ENCODE measurements at places on chromosomes 1 and 21.

- no peak for DNase-seq
These were observed 12.6 kb upstream of the STX12 start for GRCh38 chr1:27760426-27760825.

GRCh38 chr21:35336534-35336933 lies 287.4 kb upstream of the RUNX1 start:
- no peak for DNase-seq

DNA sequence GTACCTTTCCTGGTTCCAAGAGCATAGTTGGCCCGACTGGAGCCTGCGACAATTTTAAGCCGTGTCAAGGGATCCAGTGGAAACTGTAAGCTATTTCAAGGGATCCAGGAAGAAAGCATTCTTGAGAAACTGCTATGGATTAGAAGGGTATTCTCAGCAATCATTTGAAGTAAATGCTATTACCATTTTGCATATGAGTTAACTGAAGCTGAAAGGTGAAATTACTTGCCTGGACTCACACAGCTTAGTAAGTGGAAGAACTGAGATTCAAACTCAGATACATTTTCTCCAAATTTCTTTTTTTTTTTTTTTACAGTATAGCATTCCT lies 589 bp downstream of the ZNF684 start:
- DNase-seq = no peak

DNA sequence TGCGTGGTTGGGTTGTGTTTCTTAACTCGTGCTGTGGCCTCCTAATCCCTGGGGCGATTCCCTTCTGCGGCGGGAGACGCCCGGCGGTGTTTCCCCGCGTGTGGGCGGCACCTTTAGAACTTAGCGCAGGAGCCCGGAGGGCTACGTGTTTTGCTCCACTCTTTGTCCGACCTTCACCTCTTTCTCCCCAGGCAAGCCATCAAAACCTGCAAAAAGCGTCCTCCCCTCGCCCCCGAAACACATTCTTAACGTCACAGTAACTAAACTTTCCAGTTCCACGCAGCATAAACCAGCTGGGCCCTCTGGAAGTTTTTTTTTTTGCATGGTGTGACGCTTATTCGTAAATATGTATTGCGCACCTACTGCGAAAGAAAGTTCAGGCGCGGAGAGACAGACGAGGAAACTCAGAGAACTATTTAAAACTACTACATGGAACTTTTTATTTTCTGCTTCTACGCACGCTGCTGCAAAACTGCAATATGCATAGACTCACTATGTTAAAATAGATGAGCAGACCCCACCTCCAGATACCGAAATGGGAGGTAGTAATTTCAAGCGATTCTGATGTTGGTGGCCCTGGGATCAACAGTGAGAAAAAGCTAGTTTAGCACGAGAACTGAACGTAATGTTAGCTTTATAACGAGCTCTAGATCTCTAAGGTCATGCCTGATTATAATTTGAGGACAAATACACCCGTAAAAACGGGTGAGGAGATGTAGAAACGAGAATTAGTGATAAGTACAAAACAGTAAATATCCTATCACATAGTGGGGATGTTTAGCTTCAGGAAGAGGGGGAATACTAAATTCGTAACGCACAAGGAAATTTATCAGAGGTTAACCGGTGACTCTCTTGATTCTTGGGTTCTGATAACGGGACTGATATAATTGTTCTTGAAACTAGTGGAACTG lies 920 bp downstream of the MTR start:
- no peak for DNase-seq

DNA sequence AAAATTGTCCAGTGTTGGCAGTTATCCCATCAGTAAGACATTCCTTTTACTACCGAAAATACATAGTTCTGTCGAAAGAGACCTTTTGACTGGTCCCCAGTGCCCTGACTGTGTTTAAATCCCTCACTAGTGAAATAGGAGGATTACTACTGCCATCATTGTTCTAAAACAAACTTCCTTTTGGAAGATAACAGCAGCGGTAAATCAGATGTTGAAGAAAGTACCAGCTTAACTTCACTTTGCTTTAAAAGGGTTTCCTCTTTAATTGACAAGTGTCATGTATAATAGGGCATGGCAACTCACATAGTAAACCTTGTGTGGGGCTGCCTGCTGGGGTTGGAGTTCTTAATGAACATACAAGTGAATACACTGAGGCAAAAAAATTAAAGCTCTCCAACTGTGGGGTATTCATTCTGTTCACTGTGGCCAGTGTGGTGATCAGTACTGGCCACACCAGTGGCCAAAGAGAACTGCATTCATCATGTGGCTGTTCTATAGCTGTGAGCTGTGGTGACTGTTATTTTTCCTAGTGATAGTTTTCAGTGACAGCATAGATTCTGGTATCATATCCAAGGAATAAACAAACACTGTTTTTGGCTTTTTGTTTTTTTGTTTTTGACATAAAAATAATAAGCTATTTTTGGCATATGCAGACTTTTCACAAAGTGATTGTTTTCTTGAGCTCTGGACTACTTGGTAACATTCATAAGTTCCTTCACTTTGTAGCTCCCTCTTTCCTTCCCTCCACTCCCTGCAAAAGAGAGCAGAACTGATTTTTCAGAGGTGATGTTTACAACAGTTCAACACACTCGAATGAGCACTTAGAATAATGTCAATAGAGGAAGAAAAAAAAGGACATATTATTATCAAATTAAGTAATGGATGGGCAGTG lies 74.5 kb downstream of the NFIA start:
- DNase-seq = no peak

DNA sequence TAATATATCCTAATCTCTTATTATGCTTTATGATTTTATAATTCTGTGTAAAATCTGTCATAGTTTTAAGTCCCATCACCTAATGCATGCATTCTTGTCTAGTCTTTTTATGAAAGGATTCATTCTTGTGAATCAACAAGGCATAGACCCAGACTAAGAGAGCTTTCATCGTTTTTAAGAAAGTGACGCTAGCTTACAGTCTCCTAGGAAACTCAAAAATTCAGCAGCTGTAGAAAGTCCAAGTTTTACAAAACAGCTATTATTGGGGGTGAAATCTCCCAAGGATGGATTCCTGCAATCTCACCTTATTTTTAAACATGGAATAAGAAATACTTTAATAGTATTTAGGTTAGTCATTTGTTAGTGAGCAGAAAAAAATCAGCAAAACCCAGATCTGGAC lies 104.7 kb downstream of the NCAM2 start:
- DNase-seq = no peak

DNA sequence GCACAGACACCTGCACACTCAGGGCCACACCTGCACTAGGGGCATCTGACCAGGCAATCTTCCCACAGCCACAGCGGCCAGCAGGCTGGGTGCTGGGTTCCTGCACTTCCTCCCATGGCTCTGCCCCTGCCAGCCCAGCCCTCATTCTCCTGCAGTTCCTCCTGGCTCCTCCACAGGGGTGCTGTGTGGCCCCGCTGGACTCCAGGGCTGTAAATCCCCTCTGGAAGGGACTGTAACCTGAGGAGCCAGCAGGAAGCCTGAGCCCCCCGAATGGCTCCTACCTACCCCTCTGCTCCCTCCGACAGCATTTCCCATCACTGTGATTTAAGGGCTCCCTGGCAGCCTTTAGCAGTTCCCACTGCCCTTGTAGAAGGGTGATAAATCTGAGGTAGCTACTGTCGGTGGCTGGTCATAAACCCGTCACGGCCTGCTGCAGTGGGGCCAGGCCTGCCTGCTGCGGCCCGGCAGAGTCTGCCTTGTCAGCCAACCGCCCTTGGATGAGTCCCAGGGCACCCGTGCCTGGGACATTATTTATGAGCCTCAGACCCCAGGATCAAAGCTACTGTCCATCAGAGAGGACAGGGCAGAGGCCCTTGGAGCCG lies 8.8 kb downstream of the UBL4B start:
- no peak for DNase-seq

DNA sequence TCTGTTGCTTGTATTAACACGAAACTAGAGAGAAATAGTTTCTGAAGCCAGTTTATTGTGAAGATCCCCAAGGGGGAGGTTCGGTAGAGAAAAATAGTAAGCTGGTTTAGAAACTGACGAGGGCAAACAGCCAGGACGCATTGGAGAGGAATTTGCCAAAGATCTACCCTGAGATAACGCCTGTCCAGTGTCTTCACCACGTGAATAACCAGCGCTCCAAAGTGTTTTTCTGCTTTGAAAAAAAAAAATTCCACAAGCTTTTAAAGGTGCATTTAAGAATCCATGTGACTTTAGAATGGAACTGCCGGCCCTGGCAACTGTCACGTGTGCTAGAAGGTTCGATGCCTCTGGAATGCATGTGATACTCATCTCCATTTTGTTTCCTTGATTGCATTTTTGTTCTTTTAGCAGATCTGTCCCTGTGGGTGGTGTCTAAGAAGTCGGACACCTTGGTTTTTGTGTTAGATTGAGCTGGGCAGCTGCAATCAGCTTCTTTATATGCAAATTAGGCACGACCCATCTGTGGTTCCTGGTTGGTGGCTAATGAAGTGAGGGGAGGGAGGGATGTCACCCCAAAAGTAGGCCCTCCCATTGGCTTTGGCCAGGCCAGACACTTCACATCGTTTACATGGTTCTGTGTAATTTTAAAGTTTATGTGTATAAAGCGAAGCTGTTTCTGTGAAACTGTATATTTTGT lies 1.3 kb upstream of the THAP3 start:
- DNase-seq = no peak

DNA sequence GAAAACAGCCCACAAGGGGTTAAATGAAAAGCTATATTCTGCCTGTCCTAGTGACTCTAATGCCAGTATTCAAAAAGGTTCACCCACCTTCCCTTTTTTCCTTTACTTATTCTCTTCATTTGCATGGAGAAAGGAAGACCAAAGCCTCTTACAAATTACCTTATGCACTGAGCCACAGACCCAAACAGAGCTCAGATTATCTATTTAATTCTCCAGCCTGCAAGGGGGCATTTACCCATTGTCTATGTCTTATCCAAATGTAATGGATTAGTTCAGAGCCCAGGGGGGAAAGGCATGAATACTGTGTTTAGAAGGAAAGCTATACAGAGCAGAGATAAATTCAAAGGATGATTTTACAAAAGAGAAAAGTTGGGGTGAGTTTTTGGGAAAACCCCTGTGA lies 388.5 kb downstream of the OMA1 start:
- no peak for DNase-seq

DNA sequence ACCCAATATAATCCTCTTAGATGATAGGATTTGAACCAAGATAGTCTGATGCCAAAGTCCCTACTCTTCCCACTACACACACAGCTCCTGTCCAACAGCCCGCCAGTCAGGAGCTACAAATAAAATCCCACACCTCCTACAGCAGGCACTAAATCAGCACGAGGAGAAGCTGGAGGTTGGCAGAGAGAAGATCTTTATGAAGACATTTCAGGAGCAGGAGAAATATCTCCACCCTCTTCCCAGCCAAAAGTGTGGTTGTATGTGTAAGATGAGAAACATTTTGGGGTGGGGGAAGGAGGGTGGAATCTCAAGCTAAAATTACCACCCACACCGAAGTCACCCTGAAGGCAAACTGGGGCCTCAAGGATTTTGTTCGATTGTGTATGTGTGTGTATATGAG lies 54.5 kb downstream of the PLXNA2 start:
- DNase-seq = no peak

GRCh38 chr1:62870148-62870547 lies 86.2 kb downstream of the ATG4C start:
- no peak for DNase-seq

GRCh38 chr1:43880604-43881003 lies 53.0 kb upstream of the ARTN start:
- no peak for DNase-seq

DNA sequence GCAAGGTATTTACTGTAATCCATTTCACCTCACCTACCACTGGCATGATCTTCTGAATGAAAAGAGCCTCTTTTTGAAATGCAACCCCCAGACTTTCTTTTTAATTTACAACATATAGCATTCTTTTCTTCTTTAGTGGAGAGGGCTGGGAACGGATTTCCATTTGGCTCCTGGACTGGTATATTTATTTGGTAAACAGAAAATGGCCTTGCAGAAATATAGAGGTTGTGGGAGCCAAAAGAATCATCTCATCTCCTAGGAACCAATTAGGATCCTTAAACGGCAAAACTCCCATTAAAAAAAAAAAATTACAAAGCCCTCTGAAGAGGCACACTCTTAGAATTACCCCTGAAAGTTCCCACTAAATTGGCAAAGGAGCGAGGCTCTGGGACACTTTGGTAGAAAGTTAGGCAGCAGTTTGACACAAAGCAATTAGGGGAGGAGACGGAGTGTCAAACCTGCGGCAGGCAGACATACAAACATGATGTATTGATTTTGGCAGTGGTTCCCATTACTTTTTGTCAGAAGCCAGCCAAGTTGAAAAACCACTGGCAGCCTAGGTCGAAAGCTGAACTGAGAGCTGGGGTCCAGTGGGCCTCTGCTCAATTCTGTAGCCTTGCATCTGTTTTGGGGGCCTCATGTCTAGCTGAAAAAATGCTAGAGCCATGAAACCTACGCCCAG lies 135.1 kb upstream of the MAGI3 start:
- no peak for DNase-seq

DNA sequence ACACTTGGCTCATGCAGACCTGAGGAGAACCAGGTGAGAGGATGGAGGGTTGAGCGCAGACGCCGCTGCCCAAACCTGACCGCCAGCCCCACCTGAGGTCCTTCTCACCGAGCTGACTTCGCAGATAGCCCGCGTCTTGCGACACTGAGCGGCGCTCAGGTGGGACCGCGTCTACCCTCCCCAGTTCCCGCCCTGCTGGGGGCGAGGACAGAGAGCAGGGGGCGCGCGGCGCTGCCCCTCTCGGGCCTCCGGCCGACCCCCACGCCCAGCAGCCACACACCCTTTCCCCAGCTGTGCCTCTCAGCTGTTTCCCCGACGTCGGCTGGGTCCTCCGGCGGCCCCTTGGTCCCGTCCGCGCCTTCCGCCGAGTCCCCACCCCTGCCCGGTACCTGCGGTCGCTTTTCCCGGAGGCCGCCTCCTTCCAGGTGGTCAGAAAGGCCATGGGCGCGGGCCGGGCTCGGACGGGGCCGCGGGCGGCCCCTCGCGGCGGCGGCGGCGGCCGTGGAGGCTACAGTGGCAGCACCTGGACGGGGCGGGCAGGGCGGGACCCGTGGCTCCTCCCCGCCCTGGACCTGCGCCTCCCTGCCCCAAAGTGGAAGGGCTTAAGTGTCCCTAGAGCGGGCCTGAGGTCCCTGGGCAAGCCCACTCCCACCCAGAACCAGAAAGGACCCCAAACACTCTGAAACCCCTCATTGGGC lies 14.4 kb upstream of the TTC39A start:
- DNase-seq = no peak

DNA sequence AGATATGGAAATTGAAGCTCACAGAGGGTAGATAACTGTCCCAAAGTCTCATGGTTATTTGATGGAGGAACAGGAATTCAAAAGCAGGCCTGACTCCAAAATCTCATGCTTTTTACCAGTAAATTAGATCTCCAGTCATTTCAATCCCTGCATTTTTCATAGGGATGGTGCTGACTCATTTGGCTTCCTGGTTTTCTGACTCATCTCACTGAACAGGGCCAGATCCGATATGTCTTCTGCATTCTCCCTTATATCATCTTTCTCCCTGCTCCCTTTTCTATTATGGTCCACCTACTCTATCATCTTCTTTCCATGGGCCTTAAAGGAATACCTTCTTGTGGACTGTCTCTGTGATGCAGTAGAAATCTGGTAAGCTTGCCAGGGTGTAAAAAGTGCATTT lies 187.2 kb downstream of the FGGY start:
- no peak for DNase-seq

All from CD4-positive, alpha-beta T cell treated with Interleukin-15 for 1 hour (primary cell).